SIG-M5 (cell line): ENCODE measurements at places on chromosomes 7 and 10.

- no peak for DNase-seq
Observed at GRCh38 chr7:137694405-137694804, 152.4 kb downstream of the DGKI start.

DNA sequence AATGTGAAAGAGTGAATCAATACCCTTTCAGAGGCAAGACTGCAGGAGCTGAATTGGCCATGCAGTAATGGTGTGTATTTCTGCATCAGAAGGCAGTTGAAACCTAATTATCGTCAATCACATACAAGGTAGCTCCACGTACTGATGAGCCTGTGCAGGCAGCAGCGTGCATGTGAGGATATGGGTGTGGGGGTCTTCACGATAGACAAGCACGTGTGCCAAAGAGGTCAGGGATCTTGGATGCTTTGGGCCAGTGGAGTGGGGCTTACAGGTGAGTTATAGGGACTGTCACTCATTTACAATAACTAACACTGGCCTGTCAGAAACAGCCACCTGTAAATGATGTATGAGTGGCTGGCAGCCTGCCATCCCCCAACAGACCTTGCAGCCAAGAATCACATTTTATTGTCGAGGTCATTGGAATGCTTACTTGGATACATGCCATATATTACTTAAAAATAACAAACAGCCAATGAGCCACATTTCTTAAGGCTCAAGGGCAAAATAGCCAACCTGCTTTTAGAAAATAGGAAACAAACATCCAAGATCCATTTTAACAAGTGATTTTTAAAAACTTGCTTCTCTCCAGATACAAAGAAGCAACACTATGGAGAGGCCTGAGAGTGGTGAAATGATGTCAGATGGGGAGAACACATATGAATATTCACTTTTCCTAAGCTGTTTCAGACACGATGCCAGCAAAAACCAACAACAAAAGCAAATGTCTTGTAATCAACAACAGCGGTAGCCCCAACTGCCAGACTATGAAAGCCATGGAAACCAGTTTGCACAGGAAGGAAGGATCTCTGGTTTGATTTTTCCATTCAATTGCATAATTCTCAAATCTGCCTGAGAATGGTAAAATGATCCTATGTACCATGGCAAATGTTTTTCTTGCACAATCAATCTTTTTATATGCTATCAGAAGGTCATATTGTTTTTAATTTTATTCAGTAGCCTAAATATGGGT lies 210.7 kb downstream of the SKAP2 start:
- no peak for DNase-seq

GRCh38 chr10:53489335-53490182 lies 717.0 kb upstream of the MBL2 start:
- no peak for DNase-seq

- DNase-seq, result no peak
Observed at GRCh38 chr10:44574596-44575480, 189.9 kb upstream of the CXCL12 start.

GRCh38 chr10:126431816-126432215 lies 43.5 kb upstream of the ADAM12 start:
- no peak for DNase-seq

DNA sequence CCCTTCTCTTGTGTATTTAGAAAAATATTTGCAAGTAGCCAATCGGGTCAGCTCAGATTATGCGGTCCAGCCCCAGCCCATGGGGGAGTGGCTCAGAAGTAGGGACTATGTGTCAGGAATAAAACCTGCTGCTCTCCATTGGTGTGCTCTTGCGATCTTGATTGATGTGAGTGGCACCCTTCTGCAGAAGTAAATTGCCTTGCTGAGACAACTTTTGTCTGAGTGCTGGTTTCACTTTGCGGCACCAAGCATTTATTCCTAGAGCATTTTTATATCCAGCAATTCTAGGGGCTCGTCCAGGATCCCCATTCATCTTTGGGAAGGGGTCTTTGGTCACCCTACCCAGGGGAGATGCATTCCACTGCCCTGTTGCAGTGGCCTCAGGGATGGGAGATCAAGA lies 26.1 kb upstream of the FAM221A start:
- no peak for DNase-seq

- no peak for DNase-seq
Observed at GRCh38 chr7:44293561-44294324, 31.7 kb downstream of the CAMK2B start.

DNA sequence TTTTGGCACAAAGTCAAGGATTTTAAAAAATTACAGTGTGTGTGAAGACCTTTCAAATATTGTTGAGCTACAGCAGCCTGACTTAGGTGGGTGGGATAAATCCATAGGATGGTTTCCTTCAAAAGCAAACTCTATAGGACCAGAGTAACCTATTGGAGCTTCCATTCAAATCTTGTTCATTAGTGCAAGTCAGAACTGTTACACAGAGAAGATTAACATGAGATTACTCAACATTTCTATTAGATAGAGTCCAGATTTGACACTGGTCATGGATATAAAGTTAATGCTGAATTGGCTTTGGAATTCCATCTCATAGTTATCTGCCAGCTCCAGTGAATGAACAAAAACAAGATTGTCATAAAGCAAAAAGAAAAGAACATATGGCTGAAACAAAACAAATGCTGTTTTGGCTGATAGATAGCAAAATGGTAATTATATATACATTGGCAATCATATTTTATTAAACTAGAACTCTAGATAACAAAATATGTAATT lies 129.6 kb upstream of the SEMA3A start:
- no peak for DNase-seq

GRCh38 chr10:122342293-122343134 lies 32.0 kb upstream of the PLEKHA1 start:
- DNase-seq, result no peak

- no peak for DNase-seq
Observed at GRCh38 chr7:8134089-8134733, 127.8 kb downstream of the ICA1 start.

- DNase-seq, result no peak
Observed at GRCh38 chr7:23487670-23488069, 17.4 kb upstream of the IGF2BP3 start.

- DNase-seq, result no peak
Observed at GRCh38 chr7:34341326-34341725, 316.7 kb upstream of the NPSR1 start.

DNA sequence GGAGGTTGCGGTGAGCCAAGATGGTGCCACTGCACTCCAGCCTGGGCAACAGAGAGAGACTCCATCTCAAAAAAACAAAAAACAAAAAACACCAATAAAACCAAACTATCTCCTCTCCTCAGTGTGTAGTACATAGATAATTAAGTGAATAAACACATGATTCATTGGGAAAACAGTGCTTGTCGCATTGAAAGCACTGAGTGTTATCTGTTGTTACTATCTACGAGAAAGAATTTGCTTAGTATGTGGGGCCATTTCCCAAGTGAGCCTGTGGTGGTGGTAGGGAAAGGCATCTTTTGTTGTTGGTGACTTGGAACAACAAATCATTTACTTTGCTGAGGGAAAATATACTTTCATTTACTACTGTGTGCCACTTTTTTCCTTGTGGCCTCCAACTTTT lies 42.6 kb downstream of the RSBN1L start:
- DNase-seq, result no peak

DNA sequence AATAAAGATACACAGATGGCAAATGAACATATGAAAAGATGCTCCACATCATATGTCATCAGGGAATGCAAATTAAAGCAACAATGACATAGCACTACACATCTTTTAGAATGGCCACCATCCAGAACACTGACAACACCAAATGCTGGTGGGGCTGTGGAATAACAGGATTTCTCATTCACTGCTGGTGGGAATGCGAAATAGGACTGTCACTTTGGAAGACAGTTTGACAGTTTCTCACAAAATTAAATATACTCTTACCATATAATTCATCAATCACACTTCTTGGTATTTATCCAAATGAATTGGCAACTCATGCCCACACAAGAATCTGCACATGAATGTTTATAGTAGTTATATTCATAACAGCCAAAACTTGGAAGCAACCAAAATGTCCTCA lies 68.2 kb downstream of the NPSR1 start:
- DNase-seq, result no peak

- DNase-seq, result no peak
Observed at GRCh38 chr10:58704671-58705141, 192.0 kb downstream of the BICC1 start.

GRCh38 chr7:16744518-16745250 lies 8.9 kb upstream of the TSPAN13 start:
- no peak for DNase-seq

DNA sequence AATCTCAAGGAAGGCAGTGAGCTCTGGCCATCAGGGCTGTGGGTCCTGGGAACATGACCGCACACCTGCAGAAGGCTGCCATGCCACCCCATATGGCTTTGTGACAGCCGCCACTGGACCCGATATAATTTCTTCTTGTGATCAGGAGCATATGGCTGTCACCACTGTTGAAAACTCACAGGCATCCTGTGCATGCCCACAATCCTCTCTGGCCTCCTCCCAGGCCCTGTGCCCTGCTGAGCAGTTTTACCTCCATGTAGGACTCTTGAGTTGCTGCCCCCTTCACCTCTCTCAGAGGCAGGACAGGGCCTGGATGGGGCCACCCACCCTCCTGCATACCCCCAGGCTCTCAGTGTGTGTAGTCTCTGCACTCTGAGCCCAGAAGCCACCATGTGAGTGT lies 391.9 kb upstream of the AKR1E2 start:
- DNase-seq, result no peak

DNA sequence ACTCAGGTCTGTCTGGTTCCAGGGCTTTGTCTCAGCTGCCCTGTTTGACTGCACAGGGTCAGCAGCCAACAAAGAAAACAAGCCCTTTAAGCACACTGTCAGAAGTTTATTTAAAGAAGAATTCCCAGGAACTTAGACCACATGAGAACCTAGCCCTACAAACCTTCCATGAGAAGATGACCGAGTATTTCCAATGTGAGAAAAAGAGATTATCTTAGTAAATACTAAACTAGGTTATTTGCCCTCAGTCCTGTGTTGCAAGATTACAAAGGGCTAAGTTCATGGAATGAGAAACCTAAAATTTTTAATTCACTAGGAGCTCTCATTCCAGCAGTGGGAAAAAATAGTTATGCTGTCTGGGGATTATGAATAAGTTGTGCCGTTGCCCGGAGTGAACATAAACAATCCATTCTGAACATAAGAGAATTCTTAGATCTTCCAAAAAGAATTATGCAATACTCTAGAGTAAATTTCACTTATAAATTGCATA lies 46.7 kb downstream of the NOC3L start:
- DNase-seq, result no peak

DNA sequence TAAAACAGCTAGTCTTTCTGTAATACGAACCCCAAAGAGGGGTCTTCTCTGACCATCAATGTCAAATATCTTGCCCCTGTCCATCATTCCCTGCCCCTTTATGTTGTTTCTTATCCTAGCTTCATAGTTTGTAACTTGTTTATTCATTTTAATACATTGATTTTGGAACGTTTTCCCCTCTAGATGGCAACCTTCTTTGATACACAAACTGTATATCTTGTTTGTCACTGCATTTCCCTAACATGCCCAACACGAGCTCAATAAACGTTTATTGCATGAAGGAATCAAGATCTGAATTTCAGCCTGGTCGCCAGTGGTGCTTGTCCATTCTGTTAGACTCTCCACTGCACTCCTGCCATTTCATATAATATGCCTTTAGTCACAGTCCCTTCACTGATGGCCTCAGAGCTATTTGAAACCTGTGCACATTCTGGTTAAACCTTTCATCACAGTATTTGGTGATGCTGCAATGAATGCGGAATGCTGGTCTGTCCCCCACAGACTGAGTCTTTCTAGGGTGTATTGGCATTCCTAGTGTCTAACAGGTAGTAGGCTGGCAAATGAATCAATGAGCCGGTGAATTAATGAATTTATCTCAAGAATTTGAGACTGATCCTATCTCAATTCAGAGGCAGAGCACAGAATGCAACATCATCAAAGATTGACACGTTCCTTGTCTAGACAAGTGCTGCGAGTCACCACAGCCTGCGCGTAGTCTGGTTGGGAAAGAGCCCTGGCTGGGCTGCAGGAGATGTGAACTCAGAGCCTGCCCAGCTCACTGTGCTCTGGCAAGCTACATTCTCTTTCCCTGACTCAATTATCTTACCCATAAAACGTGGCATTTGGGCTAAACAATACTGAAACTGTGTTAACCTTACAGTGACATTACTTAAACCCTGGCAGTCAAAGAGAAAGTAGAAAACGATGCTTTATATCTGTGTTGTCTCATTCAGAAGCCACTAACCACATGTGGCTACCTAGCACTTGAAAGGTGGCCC lies 55.2 kb upstream of the FRMD4A start:
- no peak for DNase-seq

- no peak for DNase-seq
Observed at GRCh38 chr10:90849956-90850749, 7.7 kb downstream of the HTR7 start.

DNA sequence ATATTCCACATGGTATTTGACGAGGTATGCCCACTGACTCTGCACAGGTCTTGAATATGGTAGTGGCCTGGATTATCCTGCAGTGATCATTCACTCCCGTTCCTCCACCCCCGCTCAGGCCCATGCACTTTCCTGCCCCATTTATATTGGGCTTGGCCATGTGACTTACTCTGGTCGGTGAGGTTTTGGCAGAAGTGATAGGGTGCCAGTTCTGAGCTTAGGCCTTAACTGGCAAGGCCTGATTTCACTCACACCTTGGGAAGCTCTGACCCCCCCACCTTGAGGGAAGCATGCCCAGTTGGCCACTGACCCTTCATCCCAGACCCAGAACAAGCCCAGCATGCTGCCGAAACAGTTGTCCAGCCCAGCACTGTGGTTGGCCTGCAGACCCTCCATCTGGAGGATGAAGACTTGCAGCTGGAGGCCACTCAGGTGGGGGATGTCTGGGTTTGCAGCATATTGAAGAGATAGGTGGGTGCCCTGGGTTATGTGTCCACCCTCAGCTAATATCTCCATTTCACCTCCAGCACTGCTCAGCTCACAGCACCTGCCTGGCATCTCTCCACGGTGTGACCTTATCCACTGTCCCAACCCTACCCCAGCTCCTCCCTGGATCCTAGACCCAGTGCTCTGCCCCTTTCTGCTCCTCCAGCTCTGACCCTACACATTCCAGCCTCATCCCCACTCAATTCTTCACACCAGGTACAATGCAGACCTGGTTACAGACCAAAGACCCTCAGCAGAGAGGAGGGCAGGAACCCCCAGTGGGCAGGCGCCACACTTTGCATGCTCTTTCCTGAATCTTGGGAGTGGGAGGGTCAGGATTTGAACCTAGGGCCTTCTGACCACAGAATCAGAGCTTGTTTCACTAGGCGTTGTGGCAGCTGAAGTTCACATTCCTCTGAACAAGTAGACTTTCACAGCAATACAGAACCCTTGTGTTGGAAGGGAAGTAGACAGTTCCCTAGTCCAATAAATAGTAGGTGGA lies 138.1 kb upstream of the CHST15 start:
- DNase-seq, result no peak

GRCh38 chr10:94546901-94547185 lies 1.3 kb downstream of the HELLS start:
- DNase-seq, result no peak

GRCh38 chr10:127374901-127375300 lies 174.2 kb upstream of the NPS start:
- no peak for DNase-seq

- DNase-seq, result no peak
Observed at GRCh38 chr7:38580485-38580884, 50.7 kb downstream of the AMPH start.
